Activated CD4-positive, alpha-beta memory T cell treated with anti-CD3 and anti-CD28 coated beads, Interleukin-2, amount 10 ng/mL, durations not matched to agents 7 days and 5 days (primary cell): ENCODE measurements at places on chromosomes 13 and 19. TPM values are rescaled to one million over a fixed set of nuclear protein-coding genes. Genes with fewer than 3 reads are reported as not detected.

GRCh38 chr19:48670699-48671445 lies 1.9 kb downstream of the NTN5 start:
- DNase-seq: no peak

- no peak for DNase-seq
Observed at GRCh38 chr19:4980838-4981680, 12.1 kb downstream of the KDM4B start.

- no peak for DNase-seq
Observed at GRCh38 chr19:39413911-39414608, 1.6 kb downstream of the PLEKHG2 start.

PRTN3 gene
- not detected for total RNA-seq

PRRG2 gene
- total RNA-seq: 1.0 TPM
